ENCODE measurements at places on chromosomes 6 and 20.

DNA sequence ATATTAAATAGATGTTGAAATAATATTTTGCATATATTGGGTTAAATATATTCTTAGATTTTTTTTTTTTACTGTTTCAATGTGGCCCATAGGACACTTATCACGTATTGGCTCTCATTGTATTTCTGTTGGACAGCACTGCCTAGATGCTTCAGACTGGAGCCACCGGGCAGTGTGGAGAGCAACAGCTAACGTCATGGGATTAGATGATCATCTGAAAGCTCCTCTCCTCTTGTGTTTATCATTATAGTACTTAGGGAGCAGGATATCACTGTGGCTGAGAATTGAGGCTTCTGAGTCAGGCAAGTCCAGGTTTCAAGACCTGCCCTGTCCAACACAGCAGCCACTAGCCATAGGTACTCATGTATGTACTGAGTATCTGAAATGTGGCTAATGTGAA, 87.4 kb downstream of the ZHX3 start:
- no peak for DNase-seq

GRCh38 chr6:166757232-166758135, 130.4 kb upstream of the RPS6KA2 start:
- DNase-seq = no peak

- no peak for DNase-seq
Measured at GRCh38 chr6:139277161-139277560, 14.6 kb downstream of the TXLNB start.

DNA sequence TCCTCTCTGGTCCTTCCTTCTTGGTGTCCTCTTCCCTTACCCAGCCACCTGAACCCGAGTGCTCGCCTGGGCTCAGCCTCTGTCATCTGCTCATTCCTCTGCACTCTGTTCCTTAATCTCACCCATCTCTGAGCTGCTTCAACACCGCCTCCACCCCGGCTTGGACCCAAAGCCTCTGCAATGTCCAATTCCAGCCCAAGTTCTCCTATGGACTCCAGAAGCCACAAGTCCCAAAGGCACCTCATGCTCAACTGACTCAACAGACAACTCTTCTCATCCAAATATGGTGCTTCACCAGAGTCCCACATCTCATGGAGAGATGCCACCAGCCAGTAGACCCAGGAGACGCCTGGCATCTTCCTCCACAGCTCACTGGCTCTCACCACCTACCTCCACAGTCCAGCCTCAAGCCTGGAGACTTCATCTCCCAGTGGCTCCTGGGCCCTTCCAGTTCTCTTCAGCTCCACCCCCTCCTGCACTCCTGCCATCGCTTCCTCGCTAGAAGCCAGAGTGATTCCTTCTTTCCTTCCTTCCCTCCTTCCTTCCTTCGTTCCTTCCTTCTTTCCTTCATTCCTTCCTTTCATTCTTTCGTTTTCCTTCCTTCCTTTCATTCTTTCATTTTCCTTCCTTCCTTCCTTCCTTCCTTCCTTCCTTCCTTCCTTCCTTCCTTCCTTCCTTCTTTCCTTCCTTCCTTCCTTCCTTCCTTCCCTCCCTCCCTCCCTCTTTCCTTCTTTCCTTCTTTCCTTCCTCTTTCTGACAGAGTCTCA, 40.9 kb upstream of the NNAT start:
- no peak for DNase-seq

DNA sequence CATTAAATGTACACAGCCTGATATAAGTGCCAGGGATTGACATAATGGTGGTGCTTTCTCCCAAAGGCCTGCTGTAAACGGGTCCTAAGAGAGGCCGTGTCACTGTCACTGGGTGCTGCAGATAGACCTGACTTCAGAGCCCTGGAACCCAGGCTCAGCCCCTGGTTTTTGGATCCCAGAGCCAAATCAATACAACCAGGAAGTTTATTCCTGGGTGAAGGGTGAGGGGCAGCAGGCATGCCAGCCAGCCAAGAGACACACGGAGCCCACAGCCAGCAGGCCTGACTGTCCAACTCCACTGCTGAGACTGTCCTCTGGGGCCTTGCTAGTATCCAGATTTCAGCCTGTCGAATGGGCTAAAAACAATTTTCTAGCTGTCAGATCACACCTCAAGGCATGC, 12.8 kb upstream of the ARMC12 start:
- no peak for DNase-seq

GRCh38 chr6:44453146-44453545, 65.6 kb downstream of the CDC5L start:
- no peak for DNase-seq

DNA sequence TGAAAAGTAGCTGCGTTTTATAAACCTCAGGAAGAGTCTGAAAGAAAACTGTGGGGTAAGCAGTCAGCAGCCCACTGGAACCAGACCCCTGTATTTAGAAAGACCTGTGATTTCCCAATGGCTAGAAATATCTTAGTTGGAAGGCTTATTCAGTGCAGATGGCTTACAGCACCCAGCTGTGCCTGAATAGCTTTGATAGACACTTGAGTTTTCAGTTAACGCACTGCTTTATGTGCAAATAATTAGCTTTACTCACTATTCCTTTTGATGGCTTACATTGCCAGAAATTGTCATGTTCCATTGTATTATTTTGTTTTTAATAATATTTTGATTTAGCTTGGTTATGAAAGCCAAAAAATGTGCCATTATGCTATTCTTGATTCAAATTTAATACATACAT, 465.3 kb upstream of the SYNCRIP start:
- DNase-seq = no peak

GRCh38 chr20:52936351-52937340, 35.5 kb upstream of the TSHZ2 start:
- no peak for DNase-seq

- DNase-seq = no peak
Measured at GRCh38 chr6:142510211-142510610, 208.4 kb downstream of the ADGRG6 start.

DNA sequence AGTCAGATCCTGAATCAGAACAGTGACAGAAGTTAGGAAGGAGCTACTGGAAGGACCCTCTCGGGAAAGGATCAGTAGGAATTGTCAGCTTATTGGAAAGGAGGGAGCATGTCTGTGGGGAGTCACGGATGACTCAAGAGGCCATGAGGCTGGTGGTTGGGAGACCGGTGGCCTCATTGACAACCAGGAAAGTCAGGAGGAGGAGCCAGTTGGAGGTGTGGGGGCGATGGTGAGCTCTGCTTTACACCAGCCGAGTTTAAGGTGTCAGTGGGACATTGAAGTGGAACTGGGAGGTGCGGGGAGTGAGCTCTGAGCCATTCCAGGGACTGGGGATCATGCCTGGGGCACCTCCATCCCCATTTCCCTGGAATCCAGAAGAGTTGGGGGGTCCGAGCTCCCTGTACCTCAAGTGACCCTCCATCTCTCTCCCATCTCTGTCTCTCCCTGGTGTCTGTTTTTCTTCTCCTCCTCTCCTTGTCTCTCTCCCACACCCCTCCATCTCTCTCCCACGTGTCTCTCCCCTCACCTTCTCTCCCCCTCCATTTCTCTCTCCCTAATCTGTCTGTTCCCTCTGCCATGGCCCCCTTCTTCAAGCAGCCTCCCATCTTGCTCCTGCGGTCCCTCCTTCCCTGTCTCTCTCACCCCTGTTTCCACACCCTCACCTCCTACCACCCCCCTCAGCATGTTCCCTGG, 14.3 kb upstream of the ZBTB9 start:
- no peak for DNase-seq

GRCh38 chr6:136959471-136959891, 37.4 kb downstream of the SLC35D3 start:
- no peak for DNase-seq

DNA sequence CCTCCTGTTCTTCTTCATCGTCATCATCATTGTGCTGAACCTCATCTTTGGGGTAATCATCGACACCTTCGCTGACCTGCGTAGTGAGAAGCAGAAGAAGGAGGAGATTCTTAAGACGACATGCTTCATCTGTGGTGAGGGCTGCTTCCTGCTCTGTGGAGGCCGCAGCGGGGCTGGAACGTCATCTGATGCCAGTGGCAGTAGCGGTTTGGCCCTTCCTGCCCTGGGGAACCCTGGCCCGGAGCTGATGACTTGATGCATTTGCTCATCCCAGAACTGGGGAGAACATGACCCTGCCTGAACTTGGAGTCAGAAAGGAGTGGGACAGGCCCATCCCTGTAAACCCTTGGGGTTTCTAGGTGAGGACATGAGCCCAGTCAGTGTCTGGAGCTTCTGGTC, 18.7 kb downstream of the UQCC2 start:
- no peak for DNase-seq

DNA sequence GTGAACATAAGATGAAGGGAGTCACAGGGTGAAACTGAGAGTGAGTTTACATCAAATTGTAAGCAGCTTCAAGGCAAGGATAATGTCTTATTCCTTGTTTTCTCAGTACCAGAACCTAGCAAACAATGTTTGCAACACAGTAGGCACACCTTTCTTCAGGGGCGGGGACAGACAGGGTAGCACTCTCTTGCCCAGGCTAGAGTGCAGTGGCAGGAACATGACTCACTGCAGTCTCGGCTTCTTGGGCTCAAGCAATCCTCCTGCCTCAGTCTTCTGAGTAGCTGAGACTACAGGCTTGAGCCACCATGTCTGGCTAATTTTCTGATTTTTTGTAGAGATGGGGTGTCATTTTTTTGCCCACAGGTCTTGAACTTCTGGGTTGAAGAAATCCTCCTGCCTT, 299.8 kb downstream of the CD83 start:
- no peak for DNase-seq

GRCh38 chr6:17493286-17493685, 99.9 kb downstream of the CAP2 start:
- no peak for DNase-seq

DNA sequence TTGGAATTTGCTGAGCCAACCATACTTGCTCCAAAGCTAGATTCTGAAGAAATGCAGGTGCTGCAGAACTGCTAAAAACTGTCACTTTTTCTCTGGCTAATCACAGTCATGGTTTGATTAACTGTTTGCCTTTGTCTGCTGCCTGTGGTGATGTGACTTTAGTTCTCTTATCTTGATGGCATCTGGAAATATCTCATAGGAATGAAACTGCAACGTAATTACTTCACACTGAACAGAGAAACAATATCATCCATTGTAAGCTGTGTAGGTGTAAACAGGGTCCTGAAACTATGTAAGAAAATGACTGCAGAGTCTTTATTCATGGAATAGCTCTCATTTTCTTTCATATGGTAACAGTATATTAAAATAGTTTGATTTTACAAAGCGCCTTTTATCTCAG, 721.9 kb upstream of the HS3ST5 start:
- DNase-seq = no peak

DNA sequence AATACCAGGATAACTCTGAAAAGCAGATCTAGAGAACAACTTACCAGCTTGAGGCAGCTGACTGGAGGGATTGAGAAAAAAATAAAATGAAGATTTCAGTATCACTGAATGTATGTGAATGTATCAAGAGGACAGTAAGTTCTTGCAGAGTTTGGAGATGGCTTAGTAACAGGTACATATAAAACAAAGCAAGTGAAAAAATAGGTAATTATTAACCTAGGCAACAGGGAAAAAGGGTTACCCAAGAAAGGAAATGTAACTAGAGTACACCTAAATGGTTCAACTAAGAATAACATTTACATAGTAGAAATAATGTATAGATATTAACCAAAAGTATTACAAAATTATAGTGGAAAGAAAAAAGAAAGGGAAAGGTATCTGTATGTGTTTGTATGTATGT, 67.3 kb downstream of the NRSN1 start:
- no peak for DNase-seq

GRCh38 chr6:151119823-151120524, 119.8 kb upstream of the AKAP12 start:
- DNase-seq = no peak

GRCh38 chr20:33578510-33578909, 83.6 kb upstream of the C20orf144 start:
- DNase-seq = no peak

- DNase-seq = no peak
Measured at GRCh38 chr6:129989396-129989795, 29.0 kb upstream of the L3MBTL3 start.

- DNase-seq = no peak
Measured at GRCh38 chr6:115370202-115370601, 690.5 kb downstream of the FRK start.

- DNase-seq = no peak
Measured at GRCh38 chr6:5120011-5120410, 34.9 kb downstream of the PPP1R3G start.

DNA sequence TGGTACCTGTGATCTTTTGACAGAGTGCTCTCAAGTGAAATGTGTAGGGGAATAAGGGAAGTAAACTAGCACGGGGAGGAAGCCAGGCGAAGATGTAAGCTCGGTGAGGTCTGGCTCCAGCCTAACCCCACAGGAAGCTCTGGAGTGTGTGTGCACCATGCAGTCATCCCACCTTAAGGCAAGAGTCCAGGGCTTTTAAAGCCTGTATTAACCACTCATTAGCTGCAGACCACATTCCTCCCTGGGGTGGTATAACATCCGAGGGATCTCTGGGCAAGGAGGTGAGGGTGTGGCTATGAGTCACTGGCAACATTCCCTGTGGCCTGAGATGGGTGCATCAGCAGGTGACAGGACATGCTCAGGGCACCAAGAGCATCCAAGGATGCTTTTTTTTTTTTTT, 12.5 kb upstream of the RANBP9 start:
- DNase-seq = no peak

GRCh38 chr20:17928633-17929311, 39.8 kb downstream of the SNX5 start:
- DNase-seq = no peak

DNA sequence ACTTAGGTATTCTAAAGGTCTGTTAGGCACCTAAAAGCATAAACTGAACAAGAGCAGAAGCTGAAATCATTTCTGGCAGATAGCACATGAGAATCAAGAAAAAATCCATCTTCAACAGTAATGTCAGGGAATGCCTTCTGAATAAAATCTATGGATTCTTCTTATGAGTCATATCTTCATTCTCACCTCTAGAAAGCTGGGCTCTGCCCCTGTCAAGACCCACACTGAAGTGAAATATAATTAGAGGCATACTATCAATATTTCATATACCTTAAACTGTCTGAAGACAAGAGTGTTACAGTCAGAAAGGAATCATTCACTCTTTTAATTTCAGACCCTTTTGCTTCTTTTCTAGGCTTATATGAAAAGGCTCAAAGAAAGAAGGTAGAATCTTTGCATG, 485.8 kb upstream of the PTCHD4 start:
- no peak for DNase-seq

DNA sequence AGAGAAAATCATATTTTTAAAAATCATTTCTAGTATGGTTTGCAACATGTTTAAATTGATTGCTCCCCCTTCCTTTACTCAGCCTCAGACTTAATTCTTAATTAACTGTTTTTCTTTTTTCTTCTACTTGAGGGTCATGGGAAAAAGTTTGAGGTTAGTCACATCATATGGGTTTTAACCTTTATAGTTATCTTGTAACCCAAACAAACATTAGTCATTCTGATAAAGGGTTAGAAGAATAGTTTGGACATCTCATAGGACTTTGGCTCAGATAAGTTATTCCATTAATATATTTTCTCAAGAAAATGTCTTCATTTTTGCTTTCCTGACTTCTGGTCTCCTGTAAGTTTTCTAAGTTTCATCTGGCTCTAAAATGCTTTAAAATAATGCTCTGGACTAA, 34.5 kb upstream of the TSPYL1 start:
- no peak for DNase-seq
